Activated CD4-positive, CD25-positive, alpha-beta regulatory T cell treated with anti-CD3 and anti-CD28 coated beads, Interleukin-2, amount 50 U/mL, for 16 hours (primary cell): ENCODE measurements at places on chromosomes 6 and 20.

DNA sequence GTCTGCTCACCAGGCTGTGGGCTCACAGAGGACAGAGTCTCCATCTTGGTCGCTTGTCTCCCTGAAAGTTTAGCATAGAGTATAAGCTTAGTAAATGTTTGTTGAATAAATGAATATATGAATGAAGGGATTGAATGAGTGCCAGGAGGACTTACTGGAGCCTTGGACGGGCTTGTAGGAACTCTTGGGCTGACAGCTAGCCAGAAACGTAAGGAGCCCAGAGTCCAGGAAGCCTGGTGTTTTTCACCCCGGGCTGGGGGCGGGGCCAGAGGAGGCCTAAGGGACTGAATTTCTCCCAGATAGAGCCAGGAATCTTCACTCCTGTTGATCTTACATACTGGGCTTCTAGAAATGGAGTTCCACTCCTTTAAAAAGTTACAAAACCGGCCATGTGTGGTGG lies 68.5 kb upstream of the SRSF6 start:
- no peak for DNase-seq

DNA sequence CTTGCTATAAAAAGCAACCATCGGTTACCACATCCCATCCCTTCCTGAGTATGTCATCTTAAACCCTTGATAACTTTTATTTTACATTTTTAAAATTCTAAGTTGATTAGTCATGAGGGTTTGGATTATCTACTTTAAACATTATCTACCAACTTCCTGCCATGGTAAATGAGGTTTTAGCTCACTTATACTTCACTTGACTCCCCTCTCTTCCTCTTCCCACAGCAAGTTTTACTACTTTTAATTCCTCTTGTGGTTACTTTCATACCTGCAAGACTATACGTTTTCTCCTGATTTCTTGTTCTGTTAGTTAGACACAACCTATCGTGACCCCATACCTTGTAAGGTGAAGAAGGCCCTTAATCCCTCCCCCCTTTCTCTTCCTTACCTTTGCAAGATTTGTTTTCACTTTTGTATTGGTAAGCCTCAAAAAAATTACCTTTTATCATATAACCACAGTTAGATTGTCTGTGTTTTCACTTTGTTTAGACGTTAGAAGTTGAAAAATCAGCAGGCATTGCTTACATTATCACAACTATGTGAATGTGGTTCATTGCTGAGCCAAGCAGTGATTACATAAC lies 60.1 kb upstream of the OGFRL1 start:
- DNase-seq: no peak

DNA sequence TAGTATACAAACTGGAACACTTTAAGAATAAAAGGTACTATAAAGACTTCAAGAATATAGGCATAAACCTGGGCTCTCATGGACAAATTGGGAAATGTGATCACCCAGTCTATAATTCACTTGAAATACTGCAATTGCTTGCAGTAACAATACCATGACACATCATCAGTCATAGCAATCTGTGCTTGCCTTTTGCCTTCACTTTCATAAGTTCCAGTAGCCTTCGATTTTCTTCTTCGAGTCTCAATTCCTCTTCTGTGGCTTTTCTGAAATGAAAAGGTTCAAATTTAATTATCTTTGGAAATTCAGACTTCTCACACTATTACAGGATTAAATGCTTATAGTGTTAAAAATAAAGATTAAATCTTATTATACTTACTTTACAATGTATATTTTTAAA lies 96.3 kb upstream of the ZBTB24 start:
- DNase-seq: no peak

DNA sequence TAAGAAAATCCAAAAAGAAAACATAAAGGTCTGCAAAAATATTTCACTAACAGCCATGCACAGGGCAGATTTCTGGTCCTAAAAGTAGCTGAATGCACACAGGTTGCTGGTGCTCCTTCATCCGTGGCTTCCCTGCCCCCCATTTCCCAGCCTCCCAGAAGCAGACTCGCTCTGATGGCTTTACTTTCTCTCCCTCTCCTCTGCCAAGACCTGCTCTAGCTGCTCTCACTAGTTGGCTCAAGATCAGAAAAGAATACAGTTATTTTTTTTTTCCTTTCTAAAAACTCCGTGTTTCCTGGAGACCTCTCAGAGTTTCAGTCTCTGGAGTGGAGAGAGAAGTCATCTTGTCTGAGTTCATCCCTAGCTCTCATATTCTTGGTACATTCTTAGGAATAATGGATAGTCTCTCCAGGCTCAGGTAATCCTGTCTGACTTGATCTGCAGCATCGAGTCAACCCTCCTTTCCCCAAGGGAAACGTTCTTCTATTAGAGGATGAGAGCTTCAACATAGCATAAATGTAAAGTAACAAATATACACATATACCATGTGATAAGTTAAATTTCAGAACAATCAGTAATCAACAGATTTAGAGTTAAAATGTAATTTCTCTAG lies 214.2 kb downstream of the TBC1D7 start:
- no peak for DNase-seq

DNA sequence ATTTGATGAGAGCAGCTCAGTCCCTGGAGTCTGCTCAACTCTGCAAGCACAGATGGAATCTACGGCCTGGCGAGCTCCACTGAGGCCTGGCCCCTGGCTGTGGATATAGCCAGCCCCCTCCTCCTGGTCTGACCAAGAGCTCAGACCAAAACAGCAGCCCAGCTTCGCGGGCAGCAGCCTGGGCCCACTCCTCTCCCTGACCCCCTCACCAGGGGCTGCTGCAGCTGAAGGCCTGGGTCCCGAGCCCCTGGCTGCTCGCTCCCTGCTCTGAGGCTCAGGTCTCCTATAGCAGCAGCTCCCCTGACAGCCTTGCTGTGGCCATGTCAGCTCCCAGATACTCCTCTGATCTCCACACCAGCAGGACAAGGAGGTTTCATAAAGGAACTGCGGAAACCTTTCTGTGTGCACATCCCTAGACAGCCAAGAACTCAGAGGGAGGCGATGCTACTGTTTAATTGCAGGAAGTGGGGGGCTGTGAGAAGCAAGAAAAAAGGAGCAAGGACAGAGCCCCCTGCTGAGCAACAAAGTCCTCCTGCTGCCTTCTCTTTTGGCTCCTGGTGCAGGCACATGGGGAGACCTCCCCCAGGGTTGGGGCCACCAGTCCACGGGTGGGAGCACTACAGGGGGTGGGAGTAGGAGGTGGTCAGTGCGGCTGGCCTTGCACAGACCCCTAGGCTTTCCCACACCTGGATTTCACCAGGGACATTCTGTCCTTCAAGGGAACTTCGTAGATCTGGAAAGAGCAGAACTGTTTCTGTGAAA lies 38.7 kb upstream of the CST5 start:
- no peak for DNase-seq

- peak; percentile 31 for DNase-seq
Measured at GRCh38 chr20:35663516-35664465, 909 bp downstream of the CPNE1 start.

GRCh38 chr20:55461519-55461918 lies 543.8 kb downstream of the CBLN4 start:
- DNase-seq: no peak

DNA sequence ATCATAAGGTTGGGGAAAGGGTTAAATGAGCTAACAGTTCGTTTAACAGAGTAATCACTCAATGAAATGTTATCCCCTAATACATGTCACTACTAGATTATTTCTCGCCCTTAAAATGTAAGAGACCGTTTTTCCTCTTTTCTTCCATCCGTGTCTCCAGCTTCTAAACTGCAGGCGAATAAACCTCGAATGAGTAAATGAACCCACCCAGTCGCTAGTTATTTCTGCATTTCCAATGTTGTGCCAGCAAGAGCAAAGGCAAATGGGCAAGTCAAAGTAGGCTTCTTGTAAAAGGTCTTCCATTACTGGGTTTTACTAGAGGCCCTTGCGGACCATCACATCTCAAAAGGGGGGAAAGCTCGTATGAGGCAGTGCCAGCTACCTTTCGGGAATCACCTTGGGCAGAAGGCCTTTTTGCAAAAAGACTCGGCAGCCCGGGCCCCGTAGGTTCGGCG lies 400 bp upstream of the SMAP1 start:
- no peak for DNase-seq

- no peak for DNase-seq
Measured at GRCh38 chr6:62891065-62891647, 320.1 kb upstream of the FKBP1C start.

- DNase-seq: no peak
Measured at GRCh38 chr6:127288705-127289104, 22.0 kb downstream of the RNF146 start.

- no peak for DNase-seq
Measured at GRCh38 chr20:57869951-57870315, 160.1 kb upstream of the PMEPA1 start.

DNA sequence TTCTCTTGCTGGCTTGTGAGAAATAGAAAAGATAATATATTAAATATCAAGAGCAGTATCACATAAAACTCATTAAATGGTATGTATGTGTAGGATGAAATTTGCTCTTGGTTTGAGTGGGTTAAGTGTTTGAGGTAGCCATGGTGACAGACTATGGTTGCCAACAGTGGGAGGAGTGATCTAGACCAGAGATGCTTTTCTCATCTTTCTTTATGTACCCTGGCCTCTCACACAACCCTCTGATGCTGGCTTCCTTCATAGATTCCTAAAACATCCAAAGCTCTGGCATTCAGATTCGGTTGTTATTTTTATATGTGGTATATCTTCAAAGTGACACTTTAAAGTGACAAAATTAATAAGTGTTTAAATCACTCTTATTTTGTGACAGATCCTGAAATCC lies 9.0 kb upstream of the MLIP start:
- no peak for DNase-seq

- DNase-seq: no peak
Measured at GRCh38 chr6:89987140-89987539, 92.9 kb downstream of the GJA10 start.

GRCh38 chr20:23047738-23048214 lies 1.7 kb downstream of the THBD start:
- no peak for DNase-seq

DNA sequence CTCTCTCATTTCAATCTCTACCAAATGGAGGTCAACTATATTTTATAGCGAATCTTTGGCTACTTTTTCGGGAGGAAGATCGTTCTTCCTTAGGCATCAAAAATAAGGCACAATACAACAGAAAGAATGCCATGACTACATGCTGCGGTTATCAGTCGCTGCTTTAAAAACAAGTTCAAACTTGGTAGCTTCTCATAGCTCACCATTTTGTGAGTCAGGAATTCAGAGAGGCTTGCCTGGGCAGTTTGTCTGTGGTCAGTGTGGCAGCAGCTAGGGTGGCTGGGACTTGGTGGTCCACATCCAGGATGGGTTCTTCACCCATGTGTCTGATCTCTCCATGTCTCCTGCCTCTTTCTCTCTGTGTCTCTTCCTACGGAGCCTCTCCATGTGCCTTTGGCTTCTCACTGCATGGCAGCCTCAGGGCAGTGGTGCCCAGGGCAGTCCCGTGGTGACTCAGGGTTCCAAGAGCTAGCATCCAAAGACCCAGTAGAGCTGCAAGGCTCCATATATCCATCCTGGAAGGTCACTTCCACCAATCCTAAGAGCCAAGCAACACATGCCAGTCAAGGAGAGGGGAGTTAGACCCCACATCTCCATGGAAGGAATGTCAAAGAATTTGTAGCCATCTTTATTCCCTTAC lies 10.4 kb downstream of the SCML4 start:
- DNase-seq: no peak

DNA sequence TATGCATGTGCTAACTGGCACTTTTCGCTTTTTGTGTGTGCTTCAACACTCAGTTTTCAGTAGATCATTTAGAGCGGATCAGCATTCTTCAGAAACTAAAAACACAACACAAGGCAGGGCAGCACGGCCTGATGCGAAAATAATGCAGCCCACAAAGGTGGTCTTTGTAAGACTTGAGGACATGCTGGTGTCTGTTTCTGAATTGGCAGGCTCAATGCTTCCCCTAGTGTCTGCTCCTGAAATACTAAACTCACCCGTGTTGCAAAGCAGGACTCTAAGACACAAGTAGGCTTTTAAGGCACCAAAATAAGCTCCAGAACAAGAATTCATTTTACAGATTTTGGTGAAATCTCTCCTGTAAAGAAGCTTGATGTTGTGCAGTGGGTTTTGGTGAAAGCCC lies 676.5 kb downstream of the TENT5A start:
- DNase-seq: no peak

DNA sequence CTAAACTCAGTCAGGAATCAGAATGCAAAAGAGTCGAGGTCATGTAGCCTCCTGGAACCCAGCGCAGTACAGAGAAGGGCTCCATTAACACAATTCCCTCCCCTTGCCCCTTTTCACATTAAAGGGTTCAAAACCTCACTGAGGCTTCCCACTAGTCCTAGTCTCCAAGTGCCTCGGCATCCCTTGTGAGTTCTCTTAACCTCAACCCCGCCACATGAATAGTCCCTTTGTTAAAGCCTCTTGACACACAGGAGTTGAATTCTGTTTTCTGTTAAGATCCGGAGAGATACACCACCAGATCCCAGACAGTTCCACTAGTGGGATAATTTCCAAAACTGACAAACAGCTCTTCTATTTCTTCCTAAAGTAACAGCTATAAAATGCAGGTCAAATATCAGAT lies 17.8 kb downstream of the PTPRT start:
- no peak for DNase-seq

GRCh38 chr6:151056230-151056907 lies 183.4 kb upstream of the AKAP12 start:
- no peak for DNase-seq

DNA sequence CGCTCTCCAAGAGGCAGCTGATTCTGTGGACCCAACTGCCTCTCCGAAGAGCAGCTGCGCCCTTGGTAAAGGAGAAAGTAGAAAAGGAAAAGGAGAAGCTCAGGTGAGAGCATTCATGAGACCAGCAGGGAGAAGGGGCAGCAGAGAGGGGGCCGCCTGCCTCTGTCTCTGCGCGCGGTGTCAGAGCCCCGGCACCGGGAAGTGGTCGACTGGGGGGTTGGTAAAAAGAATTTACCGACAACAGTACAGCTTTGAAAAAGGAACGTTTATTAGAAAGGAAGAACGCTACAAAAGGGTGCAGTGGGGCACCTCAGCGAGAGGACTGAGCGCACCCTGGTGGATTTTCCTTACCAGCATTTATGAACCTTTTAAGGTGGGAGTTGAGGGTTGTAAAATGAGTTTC lies 61.9 kb downstream of the GPR6 start:
- no peak for DNase-seq

DNA sequence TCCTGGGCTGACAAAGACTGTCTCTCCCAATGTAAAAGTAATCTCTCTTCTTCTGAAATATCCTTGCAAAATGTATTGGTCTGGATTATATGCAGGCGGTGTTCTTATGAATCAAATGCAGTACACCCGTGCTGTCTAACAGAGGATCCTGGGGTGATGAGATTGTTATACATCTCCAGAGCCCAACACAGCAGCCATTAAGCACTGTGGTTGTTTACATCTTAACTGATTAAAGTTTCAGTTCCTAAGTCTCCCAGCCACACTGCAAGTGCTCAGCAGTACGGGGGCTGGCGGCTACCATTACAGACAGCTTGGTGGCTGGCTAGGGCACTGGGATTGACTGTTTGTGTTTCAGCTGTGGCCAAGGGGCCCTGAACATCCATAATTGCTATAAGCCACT lies 7.0 kb downstream of the UNC93A start:
- no peak for DNase-seq
